Endothelial cell of coronary artery (primary cell): ENCODE measurements at places on chromosomes 2 and 18. TPM values are rescaled to one million over a fixed set of nuclear protein-coding genes. Genes with fewer than 3 reads are reported as not detected.

Gene PAPOLG
- 9.1 and 10.8 TPM in 2 replicates for total RNA-seq

Gene CD226
- total RNA-seq: 0.09 TPM in 2 replicates

Gene CNDP1
- not detected in 2 replicates for total RNA-seq

Gene AOX1
- total RNA-seq: 3.9 and 14.3 TPM in 2 replicates

Gene FNDC4
- total RNA-seq: 30.1 and 31.8 TPM in 2 replicates

Gene SCYGR4
- not detected in 2 replicates for total RNA-seq

Gene IL36RN
- total RNA-seq: not detected in 2 replicates

Gene TMEM198
- 0.09 TPM in 1 of 2 replicates, not detected in the other for total RNA-seq

Gene RGPD5
- total RNA-seq: 23.4 and 32.8 TPM in 2 replicates

Gene ACOXL
- total RNA-seq: not detected in 2 replicates

Gene GKN2
- 0.18 TPM in 1 of 2 replicates, not detected in the other for total RNA-seq

Gene KATNAL2
- total RNA-seq: 0.38 and 0.72 TPM in 2 replicates

Gene SIGLEC15
- under 0.01 TPM in 1 of 2 replicates, not detected in the other for total RNA-seq

Gene PRR30
- total RNA-seq: not detected in 2 replicates
